Ascending aorta (tissue), 2 donors: ENCODE measurements at places on chromosomes 7 and 10. TPM values are rescaled to one million over a fixed set of nuclear protein-coding genes. Genes with fewer than 3 reads are reported as not detected.
A peak's percentile ranks its signal among the peaks of the same experiment; 100 is the strongest.

The AOC1 gene
- 0.75 TPM for total RNA-seq

The FOXI2 gene
- not detected for total RNA-seq

The NUTM2A gene
- 0.11 TPM for total RNA-seq

The RAMP3 gene
- 586 TPM for total RNA-seq

GRCh38 chr7:159143780-159144757, 598 bp downstream of the VIPR2 start:
- peak overlapping the region; percentile 30 for H3K27ac ChIP-seq
- H3K4me3 ChIP-seq = peak overlapping the region; percentile 69
- H3K36me3 ChIP-seq = peaks cover 6% of the 10 kb centered on the region

DNA sequence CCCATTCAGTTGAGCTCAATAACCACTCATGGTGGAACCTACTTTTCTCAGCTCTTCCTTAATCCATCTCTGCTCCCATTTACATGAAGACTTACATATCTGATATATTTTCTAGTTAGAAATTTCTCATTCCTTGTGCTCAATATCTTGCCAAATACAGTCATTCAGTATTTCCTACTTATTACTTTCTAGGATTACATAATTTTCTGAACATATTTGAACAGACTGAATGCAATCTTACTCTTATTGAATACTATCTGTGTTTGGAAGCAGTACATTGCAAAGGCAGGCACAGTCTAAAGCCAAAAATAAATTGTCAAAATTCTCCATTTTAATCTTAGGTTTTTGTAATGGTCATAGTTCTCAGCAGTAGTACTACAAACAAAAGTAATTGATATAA, 126.0 kb downstream of the GNAI1 start:
- H3K27me3 ChIP-seq = no peaks in the 10 kb centered on the region
- DNase-seq = no peak
- no peaks in the 10 kb centered on the region for H3K36me3 ChIP-seq

GRCh38 chr10:89697946-89698345, 3.4 kb upstream of the KIF20B start:
- no peak for DNase-seq
- peaks cover 2% of the 10 kb centered on the region for H3K4me1 ChIP-seq
- H3K36me3 ChIP-seq = no peaks in the 10 kb centered on the region
- H3K4me3 ChIP-seq = no peak overlapping the region
- no peaks in the 10 kb centered on the region for H3K27me3 ChIP-seq

DNA sequence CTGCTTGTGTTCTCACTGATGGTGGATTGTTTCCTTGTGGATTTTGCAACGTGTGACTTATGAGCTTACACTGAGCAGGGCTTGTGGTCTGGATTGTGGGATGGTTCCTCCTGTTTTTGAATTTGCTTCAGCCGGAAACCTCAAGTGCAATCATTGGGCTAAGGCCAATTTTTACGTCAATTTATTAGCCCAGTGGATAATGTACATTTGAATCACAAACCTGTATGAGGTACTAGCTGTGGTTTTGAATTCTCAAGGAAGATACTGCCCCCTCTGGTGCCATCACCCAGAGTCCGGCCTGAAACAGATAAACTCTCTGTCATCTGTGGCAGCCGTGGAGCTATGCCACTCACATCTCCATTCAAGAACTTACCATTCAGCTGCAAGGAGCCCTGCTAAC, 7.3 kb upstream of the ZNF777 start:
- H3K27ac ChIP-seq = no peak overlapping the region
- H3K4me3 ChIP-seq = no peak overlapping the region
- H3K36me3 ChIP-seq = peaks cover 11% of the 10 kb centered on the region
- no peaks in the 10 kb centered on the region for H3K27me3 ChIP-seq

GRCh38 chr7:116582806-116583444, 58.1 kb downstream of the CAV1 start:
- H3K27ac ChIP-seq = peak overlapping the region; percentile 69
- peaks cover 9% of the 10 kb centered on the region for H3K4me1 ChIP-seq
- peak overlapping the region; percentile 23 for H3K4me3 ChIP-seq
- H3K36me3 ChIP-seq = no peaks in the 10 kb centered on the region
